ENCODE measurements at places on chromosomes 12 and 14.

GRCh38 chr14:51822499-51822898, 37.9 kb upstream of the GNG2 start:
- ATAC-seq, result no peak

DNA sequence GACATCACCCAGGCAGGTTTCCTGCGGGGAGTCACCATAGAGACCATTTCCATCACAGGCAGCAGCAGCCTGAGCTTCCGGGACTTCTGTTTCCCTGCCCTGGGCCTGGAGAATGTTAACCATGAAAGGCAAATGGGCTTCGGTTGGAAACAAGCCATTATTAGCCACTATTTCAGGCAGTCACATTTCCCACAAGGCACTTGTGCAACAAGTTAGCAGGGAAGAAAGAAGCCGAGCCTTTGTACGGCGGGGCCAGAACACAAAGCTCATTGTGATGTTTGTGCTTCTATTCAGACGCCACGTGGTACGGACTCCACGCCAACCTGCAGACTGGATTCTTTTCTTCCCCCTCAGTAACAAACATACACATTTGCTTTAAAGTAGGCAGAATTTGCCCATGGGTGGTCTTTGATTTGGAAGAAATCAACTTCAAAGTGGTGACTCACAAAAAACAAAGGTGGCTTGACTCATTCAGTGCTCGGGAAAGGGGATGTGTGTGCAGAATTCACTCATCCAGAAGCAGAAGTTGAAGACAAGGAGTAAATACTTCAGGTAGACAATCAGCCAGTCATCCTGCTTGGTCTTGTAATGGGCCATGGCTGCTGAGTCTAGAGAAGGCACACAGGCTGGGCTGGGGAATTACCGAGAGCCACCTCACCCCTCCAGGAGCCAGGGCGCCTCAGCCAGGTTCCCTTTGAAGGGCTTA, 154.2 kb upstream of the PRMT8 start:
- ATAC-seq, result no peak

- ATAC-seq, result no peak
Observed at GRCh38 chr14:28536889-28537288, 229.7 kb upstream of the FOXG1 start.

- no peak for ATAC-seq
Observed at GRCh38 chr12:49455501-49455900, 83.3 kb upstream of the KCNH3 start.

DNA sequence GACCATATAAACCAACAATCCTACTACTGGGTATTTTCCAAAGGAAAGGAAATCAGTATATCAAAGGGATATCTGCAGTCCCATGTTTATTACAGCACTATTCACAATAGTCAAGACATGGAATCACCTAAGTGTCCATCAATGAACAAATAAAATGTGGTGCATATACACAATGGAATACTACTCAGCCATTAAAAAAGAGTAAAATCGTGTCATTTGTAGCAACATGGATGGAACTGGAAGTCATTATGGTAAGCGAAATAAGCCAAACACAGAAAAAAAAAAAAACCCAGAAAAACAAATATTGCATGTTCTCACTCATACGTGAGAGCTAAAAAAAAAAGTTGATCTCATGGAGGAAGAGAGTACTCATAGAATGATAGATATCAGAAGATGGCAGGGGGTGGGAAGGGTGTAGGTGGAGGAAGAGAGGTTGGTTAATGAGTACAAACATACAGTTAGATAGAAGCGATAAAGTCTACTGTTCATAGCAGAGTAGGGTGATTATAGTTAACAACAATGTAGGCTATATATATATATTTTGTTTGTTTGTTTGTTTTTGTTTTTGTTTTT, 49.3 kb downstream of the BCAT1 start:
- no peak for ATAC-seq

DNA sequence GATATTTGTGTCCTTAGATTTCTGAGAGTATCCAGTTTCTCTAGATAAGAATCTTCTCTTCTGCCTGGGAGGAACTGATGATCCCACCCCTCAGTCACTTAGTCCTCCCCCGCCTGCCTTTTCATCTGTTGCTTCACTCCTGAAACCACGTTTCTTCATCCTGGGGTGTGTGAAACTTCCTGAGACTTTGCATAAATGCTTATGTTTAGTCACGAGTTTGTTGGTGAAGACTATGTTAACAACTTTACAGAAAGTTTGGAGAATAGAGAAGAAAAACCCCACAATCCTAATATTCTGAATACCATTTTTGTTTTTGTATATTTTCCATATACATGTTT, 33.2 kb downstream of the MARK3 start:
- no peak for ATAC-seq

DNA sequence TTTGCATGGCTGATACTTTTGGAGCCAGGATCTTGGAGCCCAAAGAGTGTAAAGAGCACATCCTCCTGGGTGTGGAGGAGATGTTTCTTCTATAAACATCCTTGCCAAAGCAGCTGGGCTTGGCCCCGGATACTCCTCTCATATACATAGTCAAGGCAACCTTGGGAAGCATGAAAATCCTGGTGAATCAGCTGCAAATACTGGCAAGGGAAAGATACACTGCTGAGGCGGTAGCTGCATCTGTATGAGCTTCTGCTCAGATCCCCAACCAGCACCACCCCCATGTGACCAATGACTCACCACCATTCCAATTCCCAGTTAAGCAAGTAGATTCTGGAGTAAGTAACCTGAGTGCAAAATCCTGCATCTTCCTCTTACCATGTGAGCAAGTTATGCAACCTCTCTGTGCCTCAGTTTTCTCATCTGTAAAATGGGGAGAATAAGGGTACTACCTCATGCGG, 567.4 kb downstream of the MED13L start:
- ATAC-seq, result no peak

All from stimulated activated memory B cell treated with anti-CD40 and anti-IgM and Interleukin-4, amounts not matched to agents 10 μg/mL and 1 μg/mL and 100 μg/mL, for 72 hours (primary cell).